ENCODE measurements at places on chromosomes 1 and 21.
A peak's percentile ranks its signal among the peaks of the same experiment; 100 is the strongest.

GRCh38 chr1:169526120-169526832 is 40.5 kb upstream of the SLC19A2 start:
- DNase-seq, result no peak

GRCh38 chr1:95169548-95169947 is 52.4 kb downstream of the TLCD4 start:
- DNase-seq, result no peak

GRCh38 chr1:150159550-150159949 is 9.8 kb downstream of the PLEKHO1 start:
- DNase-seq, result no peak

DNA sequence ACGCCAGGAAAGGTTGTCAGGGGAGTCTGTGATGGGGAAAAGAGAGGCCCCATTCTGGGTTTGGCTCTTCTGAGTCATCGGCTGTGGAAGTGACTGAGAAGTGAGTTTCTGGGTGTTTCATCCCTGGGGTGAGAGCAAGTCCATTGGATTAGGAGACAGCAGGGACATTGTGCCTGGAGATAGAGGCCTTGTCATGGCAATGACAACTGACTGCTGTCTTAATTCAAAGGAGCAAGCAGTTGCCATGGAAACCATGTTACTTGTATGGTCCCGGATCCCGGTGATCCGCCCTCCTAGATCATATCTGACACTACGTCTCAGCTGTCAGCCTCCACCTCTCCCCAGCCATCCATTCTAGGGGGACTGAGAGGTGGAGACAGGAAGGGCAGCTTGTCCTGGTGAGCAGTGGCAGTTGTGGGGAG is 34.4 kb downstream of the KIAA0040 start:
- DNase-seq, result no peak

DNA sequence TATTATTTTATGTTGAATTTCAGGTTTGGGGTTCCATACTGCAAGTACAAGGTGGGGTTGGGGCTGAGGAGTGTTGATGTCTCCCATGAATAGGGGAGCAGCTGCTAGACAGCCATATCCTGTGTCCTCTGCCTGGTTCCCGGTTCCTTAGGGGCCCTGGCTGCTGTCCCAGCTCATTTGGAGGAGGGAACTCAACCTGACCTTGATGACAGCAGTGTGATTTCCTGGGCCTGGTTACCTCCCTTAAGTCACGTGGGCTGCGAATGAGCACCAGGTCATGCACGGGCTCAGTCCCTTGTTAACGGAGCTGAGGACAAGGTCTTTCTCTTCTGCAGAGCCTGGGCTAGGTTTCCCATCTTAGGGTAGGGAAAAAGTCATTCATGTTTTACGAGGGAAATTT is 85.1 kb downstream of the MTR start:
- no peak for DNase-seq

DNA sequence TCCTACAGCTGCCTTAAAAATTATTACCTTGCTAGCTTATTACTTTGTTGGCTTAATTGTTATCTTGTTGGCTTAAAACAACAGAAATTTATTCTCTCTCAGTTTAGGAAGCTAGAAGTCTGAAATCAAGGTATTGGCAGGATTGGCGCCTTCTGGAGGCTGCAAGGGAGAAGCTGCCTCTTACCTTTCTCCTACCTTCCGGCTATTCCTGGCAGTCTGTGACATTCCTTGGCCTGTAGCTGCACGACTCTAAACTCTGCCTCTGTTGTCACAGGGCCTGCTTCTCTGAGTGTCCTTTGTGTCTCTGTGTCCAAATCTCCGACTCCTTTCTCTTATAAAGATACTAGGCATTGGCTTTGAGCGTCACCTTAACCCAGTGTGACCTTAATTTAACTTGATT is 579.9 kb upstream of the B3GALT2 start:
- DNase-seq, result no peak

DNA sequence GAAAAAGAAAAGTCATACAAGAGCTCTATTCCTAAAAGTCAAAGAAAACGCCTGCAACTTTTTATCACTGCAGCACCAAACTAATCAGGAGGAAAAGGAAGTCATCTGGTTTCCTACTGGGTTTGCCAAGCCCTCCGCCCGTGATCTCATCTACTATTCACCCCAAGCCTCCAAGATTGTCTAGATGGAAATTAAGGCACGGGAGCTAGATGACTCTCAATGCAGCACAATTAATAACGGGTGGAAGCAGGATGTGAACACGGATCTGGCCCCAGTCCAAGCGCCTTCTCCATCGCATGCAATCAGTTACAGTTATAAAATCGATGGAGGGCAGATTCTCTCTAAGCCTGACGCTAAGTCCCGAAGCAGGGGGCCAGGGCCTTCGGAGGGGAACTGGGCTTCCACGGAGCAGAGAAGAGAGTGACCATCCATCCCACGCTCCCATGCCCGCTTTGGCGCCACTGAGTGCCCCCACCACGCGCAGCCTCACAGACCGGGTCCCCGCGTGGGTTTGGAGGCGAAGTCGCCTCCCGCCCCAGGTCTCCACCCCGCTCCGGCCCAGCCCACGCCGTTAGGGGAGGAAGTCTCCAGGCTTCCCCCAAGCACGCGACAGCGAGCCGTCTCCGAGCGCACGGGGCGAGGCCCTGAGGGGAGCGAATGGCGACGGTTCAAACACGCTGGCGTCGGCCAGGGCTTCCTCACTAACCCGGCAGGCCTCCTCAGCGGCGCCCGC is 1.8 kb downstream of the HSF2BP start:
- DNase-seq, result no peak

DNA sequence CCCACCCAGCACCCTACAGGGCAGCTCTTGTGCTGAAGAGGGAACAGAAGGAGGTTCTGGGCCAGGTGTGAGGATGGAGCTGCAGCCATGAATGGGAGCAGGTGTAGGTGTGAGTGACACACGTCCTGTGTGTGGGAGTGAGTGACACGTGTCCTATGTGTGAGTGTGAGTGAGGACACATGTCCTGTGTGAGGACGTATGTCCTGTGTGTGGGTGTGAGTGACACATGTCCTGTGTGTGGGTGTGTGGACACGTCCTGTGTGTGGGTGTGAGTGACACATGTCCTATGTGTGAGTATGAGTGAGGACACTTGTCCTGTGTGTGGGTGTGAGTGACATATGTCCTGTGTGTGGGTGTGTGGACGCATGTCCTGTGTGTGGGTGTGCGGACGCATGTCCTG is 26.4 kb downstream of the MEGF6 start:
- no peak for DNase-seq

GRCh38 chr1:171177261-171177660 is 7.8 kb upstream of the FMO2 start:
- no peak for DNase-seq

DNA sequence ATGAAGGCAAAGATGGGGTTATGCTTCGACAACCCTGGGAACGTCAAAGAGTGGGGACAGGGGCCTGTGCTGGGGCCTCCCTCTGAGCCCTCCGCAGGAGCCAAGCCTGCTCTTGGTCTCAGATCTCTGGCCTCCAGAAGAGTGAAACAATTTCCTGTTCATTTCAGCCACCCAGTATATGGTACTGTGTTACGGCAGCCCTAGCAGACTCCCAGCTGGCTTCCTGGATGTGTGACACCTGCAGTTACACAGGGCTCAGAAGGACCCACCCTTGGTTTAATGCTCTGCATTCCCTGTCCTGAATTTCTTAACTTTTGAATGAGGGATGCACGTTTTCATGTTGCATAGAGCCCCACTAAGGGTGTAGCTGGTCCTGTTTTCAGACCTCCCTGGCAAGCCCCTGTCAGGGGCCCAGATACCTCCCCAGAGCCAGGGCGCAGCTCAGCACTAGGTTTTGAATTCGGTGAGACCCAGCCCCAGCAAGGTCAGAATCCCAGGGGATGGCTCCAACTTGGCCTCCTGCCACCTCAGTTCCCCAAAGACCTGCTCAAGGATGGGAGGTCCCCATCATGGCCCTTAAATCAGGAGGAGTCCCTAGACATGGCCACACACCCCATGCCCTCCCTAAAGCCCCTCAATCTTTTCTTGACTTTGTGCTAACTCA is 79.0 kb upstream of the IFFO2 start:
- DNase-seq, result no peak

- DNase-seq, result peak; percentile 41
Observed at GRCh38 chr1:89670163-89670562, 37.2 kb downstream of the LRRC8C start.

DNA sequence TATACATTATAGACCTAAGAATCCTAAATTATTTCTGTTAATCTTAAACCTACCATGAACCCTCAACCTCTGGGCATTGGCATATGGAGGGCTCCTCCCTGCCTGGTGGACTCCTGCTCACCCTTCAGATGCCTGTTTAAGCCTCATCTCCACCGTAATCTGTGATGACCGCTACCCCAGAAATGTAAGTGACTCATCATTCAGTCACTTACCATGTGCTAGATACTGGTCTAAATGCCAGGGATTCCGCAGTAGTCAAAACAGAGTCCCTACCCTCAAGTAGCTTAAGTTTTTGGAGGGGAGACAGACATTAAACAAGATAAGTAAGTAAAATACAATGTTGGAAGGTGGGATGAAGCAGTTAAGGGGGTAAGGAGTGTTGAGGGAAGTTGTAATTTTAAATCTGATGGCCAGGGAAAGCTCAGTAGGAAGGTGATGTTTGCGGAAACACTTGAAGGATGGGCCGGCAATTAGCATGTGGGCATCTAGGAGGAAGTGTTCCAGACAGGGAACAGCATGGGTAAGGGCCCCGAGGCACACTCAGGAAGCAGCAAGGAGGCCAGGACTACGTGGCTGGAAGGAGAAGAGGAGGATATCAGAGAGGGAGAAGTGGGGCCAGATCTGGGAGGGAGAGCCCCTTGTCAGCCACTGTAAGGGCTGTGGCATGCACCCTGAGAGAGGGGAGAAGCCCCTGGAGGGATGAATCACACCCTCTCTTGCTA is 141.7 kb upstream of the HOOK1 start:
- no peak for DNase-seq

DNA sequence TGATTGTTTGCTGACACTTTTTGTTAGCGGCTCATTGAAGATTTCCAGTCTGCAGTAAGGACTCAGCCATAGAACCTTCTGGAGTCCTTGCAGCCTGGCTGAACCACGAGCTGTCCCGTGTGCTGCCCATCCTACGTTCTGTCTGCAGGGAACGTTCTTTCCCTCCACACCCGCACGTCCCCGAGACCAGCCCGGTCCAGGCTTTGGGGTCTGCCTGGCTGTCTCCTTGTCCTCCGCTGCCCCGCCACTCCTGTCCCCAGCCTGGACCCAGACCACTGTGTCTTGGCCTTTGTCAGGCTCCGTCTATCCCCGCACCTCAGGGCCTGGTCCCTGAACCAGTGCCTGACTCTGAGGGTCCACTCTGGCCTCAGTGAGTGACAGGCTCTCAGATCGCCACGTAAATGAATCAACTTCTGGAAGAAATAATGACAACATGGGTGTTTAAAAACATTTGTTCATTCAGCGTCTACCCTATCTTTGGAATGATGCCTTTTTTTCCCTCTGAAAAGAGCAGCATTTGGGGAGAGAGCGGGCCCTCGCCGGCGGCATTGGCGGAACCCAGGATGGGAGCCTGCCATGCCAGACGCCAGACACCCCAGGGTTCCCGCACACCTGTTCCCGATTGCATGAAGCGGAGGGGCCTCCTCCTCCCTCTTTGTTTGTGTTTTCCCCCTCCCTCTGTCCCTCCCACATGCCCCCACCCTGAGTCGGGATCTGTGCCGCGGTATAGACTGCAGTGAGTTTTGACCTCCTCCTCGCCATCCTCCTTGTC is 43.9 kb upstream of the C1orf174 start:
- no peak for DNase-seq

GRCh38 chr1:110502402-110503151 is 16.4 kb downstream of the KCNA10 start:
- DNase-seq, result no peak

DNA sequence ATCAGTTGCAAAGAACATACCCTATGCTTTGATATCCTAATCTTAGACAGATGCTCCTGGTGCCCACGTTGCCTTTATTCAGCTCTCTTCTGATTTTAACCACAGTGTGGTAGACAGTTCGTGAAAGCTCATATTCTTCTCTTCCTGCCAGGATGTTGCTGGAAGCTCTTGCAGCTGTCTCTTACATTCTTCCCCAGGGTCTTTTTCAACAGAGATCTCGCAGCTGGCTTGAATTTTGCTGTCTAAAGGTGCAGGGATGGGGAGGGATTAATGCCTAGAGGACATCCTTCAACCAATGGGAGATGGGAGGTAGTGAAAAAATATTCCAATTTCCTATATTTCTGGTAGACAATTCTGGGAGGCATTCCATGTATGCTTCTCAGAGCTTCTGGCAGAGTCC is 150.0 kb upstream of the APP start:
- DNase-seq, result no peak

- DNase-seq, result no peak
Observed at GRCh38 chr1:154775621-154776605, 94.2 kb downstream of the KCNN3 start.

DNA sequence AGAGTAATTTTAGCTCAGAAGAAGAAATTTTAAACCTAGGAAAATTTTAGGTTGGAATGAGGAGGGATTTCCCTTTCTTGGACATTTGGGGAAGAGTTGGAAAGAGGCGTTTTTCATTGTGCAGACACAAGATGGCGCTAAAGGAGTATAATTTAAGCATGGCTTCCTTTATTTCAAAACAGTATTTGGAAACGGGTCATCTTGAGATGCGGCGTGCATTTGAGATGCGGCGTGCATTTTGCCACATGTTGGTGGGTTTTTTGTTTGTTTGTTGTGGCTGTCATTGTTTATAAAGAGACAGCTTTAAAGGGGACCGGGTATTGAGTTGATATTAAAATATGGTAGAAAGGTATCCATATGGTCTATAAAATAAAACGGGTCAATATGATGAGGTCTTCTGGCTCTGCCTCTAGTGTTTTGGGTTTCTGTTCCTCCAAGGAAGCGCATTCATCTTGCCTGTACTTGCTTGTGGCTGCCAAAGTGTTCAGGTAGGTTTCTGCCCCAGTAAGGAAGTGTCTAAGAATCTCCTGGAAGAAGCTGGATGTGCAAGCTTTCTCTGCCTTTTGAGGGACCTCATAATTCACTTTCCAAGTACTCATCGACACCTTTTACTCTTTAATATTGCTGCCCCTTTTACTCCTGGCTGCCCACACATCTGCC is 210.3 kb downstream of the SLC35F3 start:
- DNase-seq, result peak; percentile 25

DNA sequence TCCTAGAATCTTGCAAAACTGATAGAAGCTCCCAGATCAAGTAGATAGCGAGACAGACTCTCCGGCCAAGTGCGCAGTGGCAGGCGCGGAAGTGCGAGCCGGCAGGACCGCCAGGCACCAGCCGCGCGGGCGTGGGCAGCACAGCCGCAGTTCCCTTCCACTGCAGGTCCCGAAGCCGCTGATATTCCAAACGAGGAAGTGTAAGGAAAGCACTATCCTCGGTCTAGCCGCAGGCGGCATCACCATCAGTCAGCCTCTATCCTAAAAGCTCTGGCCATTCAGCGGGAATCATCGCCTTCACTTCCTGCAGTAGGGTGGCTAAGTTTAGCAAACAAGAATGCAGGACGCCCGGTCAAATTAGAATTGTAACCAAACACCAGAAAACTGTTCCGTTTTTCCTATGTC is 710 bp downstream of the GLRX2 start:
- no peak for DNase-seq
